Fibroblast of villous mesenchyme (primary cell): ENCODE measurements at places on chromosomes 11 and 22.
A peak's percentile ranks its signal among the peaks of the same experiment; 100 is the strongest.

DNA sequence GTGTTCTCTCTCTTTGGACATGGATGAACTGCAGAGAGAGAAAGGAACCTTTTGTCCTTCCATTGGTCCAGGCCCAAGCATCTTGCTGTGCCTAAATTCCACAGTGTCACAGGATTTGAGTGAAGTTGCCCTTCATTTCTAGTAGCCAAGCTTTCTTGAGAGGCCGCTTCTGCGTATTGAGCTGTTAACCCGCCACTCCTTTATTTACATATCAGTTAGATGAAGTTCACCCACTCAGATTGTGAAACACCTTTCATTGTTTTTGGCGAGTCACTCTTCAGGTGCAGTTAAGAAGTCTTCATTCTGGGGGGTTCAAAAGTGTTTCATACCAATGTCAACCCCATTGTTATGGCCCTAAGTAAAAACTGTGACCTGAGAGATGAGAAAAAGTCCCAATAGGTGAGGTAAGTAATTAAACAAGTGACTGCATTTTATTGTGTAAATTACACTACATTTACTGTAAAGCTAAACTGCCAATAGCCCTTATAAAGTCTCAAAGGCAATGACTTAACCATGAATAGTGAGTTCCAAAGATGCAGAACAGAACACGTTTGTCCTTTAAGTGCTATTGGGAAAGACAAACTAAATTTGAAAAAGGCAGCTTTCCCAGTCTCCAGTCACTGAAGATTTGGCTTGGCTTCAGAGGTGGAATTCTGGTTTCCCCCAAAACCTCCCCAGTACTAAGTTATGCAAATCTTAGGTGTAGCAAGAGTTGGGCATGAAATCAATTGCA lies 61.0 kb downstream of the APIP start:
- DNase-seq = no peak

DNA sequence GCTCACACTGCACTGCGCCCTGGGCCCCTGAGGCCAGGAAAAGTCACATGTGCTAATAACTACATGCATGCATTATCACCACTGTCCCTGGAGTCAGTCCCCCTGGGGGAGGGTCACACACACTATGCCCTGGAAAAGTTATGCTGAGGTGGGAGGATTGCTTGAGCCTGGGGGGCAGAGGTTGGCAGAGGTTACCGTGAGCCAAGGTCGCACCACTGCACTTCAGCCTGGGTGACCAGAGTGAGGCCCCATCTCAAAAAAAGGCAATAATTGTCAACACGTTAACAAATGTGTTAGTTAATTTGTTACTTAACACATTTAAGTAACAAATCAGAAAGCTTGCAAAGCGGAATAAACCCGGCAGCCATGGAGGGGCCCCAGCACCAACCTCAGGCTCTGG lies 13.3 kb upstream of the SEC14L6 start:
- DNase-seq = no peak

DNA sequence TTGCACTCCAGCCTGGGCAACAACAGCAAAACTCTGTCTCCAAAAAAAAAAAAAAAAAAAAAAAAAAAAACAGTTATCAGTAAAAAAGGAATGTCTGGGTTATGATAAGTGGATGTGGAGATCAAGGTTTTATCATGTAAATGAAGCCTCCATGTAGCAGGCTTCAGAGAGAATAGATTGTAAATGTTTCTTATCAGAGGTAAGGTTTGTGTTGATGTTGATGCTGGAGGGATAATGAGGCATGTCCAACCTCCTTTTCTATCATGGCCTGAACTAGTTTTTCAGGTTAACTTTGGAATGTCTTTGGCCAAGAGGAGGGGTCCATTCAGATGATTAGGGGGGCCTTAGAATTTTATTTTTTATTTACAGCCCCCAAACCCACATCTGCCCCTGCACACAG lies 35.4 kb upstream of the TREH start:
- DNase-seq = no peak

DNA sequence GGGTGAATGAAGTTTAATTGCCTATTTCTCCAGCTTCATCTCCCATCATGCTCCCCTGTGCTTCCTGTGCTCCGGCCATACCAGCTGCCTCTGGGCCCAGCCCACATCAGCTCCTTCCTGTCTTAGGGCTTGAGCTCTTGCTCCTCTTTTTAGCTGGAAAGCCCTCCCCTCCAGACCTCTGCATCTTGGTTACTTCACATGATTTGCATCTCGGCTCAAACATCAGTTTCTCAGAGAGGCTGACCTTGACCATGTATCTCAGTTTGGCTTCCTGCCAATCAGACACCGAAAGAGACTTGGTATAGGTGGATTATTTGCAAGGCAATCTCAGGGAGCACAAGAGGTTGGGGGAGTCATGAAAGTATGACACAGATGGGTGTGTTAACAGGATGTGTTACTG lies 73.2 kb upstream of the TIMP3 start:
- no peak for DNase-seq

DNA sequence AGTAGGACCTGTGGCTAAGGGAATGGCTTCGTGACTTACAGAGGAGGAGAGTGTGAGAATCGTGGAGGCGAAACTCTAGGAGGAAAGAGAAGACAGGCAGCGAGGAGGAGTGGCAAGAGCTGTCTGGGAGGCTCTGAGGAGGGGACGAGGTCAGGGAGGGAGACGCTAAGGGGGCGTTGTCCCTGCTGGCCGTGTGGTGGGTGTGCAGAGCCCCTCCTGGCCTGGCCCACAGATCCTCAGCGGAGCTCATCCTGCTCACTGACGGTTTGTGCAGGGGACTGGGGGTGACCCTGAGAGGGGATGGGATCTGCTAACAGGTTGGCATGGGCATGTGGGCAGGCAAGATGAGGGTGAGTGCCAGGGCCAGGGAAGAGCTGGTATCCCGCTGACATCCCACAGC lies 56.5 kb upstream of the PRR5 start:
- DNase-seq = no peak

- DNase-seq = no peak
Measured at GRCh38 chr11:118238929-118239328, 13.2 kb downstream of the MPZL3 start.

- DNase-seq = no peak
Measured at GRCh38 chr11:60168306-60168705, 14.6 kb downstream of the MS4A6A start.

DNA sequence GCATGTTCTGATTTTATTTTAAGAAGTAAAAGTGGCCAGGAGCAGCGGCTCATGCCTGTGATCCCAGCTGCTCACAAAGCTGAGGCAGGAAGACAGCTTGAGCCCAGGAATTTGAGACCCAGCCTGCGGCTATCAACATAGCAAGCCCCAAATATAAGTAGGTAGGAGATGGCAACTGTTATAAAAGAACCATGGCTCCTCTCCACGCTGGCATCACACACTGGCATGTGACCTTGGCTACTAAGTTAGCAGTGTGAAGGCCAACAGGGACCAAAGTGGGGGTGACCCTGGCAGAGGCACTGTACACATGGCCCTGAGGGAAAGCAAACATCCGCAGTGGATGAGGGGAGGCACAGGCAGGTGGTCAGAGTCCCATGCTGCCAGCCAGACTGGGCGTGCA lies 33.0 kb downstream of the TPST2 start:
- DNase-seq = no peak

DNA sequence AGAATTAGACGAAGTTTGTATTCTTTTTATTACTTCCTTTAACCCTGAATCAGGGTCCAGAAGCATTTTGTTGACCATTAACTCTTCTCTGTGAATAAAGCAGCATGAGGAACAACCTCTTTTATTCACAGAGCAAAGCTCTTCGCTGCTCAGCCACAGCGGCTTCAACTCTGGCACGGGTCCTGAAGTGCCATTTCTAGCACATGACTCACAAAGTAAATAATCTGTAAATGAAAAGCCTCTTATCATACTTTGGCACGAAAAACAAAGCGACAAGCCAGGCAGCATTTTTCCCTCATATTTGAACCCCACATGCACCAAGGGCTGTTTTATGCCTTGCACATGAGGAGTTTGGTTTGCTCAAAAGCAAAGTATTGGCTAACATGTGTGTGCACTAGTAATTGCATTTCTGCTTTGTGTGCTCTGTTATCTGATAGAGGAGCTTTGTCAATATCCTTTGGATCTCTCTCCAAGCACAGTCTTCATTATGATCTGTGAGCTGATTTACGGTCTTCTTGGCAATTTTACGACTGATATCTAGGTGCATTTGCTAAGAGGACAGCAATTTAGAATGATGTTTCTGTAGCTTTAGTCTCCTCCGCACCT lies 33.0 kb upstream of the APOBEC3A start:
- peak; percentile 89 for DNase-seq

GRCh38 chr11:48105096-48105990 lies 111.3 kb upstream of the OR4B1 start:
- no peak for DNase-seq

DNA sequence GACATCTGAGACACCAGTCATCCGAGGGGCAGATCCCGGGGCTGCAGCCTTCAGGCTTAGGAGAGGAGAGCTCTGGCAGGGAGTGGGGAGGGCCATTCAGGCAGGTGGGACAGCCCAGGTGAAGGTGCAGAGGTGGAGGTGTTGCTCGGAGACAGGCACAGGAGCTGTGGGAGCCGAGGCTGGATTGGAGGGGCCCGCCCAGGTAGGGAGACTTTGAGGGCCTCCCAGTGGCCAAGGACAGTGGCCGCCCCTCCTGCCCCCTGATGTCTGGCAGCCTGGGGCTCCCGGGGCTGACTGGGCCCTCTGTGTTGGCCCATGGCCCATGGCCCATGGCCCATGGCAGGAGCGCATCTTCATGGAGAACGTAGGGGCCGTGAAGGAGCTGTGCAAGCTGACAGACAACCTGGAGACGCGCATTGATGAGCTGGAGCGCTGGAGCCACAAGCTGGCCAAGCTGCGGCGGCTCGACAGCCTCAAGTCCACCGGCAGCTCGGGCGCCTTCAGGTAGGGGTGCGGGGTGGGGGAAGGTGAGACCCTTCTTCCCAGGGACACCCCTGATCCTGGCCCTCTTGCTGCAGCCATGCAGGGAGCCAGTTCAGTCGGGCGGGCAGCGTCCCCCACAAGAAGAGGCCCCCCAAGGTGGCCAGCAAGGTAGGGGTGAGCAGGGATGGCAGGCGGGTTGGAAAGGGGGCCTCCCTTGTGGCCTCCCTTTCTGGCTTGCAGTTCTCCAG lies 13.3 kb downstream of the TMEM258 start:
- no peak for DNase-seq

DNA sequence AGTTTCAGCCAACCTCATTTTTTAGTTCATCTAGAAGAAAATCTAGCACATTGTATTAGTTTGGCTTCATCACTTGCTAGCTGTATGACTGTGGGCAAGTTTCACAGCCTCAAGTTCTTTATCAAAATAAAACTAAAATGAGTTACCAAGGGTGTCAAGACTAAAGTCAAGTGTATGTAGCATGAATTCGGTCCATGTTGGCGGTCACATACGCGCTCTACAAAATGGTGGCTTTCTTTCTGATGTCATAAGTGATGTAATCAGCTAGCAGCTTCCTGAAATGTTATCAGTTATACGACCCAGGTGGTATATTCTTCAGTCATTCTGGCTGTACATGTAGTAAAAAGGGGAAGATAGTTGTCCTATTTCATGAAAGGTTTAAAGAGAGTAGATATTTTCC lies 50.5 kb downstream of the POLD3 start:
- DNase-seq = no peak

DNA sequence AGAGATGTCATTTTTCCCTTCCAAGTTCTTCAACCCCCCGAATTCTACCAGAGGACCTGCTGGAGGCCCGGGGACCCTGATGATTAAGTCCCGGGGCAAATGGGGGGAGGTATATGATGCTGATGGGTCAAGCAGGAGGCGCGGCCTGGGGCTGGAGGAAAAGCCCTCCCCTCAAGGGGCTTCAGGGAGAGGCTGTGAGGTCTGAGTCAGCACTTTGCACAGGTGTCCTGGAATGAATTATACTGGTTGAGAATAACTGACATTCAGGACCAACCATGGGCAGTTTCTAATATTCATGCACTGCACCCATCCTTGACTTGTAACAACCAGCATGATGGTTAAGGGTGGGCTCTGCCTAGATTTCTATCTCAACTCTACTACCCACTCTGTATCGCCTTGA lies 146.8 kb upstream of the SYT13 start:
- no peak for DNase-seq

DNA sequence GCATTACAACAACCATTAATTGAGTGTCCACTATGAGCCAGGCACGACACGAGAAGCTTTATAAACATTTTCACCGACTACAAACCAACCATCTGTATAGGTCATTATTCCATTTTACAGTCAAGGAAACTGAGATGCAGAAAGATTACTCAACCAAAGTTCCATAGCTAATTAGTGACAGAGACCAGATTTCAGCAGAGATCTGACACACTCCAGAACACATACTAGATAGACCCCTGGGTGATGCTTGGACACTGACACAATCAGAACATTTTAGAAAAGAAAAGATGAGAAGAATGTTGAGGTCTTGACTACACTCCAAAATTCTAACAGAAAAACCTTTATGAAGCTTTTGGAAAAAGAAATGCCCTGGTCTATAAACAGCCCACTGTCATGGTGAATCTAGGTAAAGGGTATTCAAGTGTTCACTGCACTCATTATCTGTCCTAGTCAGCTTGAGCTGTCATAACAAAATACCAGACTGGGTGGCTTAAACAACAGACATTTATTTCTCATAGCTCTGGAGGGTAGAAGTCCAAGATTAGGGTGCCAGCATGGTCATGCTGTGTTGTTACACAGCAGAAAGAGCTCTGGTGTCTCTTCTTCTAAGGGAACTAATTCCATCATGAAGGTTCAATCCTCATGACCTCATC lies 89.0 kb downstream of the RELT start:
- DNase-seq = peak; percentile 26

DNA sequence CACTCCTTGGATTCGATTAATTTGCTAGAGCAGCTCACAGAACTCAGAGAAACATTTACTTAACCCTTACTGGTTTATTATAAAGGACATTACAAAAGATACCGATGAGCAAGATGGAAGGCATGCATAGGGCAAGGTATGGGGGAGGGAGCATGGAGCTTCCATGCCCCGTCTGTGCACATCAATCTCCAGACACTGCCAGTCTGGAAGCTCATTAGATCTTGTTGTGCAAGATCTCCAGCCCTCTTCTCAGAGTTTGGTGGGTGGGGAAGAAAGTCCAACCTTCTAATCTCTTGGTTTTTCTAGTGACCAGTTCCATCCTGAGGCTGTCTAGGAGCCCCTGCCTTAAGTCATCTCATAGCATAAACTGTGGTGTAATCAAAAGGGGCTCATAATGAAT lies 190.7 kb downstream of the UVRAG start:
- DNase-seq = no peak

- peak; percentile 75 for DNase-seq
Measured at GRCh38 chr11:122779047-122779629, 59.2 kb upstream of the CRTAM start.

DNA sequence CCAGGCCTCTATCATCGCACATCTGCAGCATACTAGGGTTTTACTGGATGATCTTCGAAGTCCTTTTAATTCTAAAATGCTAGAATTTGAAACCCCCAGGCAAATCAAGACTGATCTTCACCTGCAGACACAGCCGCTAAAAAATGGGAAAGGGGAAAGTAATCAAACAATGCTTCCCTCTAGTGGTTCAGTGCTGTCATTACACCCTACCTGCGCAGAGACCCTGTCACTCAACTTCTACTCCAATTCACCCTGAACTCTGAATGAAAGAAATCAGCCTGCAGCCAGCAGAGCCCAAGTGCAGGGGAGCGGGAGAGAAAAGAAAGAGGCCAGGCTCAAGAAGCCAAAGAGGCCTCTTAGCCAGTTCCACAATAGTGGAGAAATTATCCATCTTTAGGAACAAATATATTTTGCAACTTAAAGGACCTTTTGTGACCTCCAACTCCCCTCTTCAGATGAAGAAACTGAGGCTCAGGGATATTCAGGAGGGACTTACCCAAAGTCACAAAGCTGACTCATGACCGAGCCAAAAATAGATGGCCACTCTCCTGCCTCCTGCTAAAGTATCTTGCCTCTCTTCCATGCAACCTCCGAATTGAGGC lies 33.0 kb downstream of the SERGEF start:
- DNase-seq = peak; percentile 14

- DNase-seq = no peak
Measured at GRCh38 chr22:34638128-34638527, 427.8 kb upstream of the ISX start.
